ENCODE measurements at places on chromosomes 3 and 15.

GRCh38 chr3:140122183-140122582, 187.2 kb downstream of the CLSTN2 start:
- DNase-seq = no peak

- DNase-seq = no peak
Measured at GRCh38 chr3:25493786-25494185, 65.7 kb downstream of the RARB start.

DNA sequence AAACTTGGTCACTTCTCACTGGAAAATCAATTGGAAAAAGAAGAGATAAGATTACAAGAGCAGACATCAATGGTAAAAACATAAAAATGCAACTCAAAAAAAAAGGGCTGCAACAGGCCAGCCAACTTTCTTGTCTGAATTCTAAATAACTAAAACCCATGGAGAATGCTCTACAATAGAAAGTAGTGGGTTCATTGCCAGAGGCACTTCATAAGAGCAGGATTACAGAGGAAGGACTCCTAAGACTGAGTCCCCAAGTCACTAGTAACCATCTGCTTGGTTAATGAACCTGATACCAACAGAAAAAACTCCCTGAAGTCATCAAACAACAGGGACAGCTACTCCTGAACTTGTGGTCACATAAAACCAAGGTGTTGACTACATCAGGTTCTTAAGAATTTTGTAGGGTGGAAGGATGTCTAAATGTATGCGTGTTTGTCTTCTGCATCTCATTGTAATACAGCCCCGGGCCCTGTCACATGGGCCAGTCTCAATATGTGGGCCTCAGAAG, 148.6 kb downstream of the IMPG2 start:
- no peak for DNase-seq

DNA sequence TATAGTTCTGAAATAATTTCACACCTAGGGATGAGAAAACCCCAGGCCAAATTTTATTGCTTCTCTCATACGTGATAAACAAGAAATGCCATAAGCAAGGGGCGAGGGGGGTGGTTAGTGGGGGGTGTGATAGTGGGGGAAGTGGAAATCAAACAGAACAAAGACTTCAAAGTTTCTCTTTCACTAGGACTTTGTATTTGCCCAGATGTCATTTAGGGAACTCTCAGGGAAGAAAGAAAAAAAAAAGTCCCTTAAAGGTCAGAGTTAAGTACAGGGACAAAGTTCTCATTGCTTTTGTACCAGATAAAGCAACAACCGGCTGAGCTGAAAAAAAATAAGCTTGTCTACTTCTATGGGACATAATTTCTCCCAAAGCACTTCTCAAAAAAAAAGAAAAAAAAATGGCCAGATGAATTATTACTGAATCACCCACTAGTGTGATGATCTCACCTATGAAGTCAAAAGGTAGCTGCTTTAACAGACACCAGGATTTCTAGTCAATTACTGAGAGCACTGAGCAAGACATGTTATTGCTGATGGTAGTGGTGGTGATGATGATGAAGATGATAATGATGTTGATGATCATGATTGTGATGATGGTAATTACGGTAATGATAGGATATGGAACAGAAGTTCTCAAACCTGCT, 56.2 kb downstream of the FHIT start:
- no peak for DNase-seq

GRCh38 chr3:71958533-71958932, 173.6 kb upstream of the PROK2 start:
- no peak for DNase-seq

DNA sequence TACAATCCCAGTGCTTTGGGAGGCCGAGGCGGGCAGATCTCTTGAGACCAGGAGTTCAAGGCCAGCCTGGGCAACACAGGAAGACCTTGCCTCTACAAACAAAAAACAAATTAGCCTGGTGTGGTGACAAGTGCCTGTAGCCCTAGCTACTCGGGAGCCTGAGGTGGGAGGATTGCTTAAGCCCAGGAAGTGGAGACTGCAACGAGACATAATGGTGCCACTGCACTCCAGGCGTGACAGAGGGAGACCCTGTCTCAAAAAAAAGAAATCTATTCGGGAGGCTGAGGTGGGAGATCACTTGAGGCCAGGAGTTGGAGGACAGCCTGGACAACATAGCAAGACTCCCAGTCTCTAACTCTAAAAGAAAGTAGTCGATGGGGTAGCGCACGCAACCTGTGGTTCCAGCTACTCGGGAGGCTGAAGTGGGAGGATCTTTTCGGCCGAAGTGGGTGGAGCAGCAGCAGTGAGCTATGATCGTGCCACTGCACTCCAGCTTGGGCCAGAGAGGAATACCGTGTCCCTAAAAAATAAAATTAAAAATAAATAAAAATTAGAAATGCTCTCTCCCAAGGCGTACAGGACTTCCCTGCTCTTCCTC, 775 bp downstream of the C3orf33 start:
- DNase-seq = peak; percentile 51

- no peak for DNase-seq
Measured at GRCh38 chr3:67045711-67046465, 47.8 kb downstream of the KBTBD8 start.

DNA sequence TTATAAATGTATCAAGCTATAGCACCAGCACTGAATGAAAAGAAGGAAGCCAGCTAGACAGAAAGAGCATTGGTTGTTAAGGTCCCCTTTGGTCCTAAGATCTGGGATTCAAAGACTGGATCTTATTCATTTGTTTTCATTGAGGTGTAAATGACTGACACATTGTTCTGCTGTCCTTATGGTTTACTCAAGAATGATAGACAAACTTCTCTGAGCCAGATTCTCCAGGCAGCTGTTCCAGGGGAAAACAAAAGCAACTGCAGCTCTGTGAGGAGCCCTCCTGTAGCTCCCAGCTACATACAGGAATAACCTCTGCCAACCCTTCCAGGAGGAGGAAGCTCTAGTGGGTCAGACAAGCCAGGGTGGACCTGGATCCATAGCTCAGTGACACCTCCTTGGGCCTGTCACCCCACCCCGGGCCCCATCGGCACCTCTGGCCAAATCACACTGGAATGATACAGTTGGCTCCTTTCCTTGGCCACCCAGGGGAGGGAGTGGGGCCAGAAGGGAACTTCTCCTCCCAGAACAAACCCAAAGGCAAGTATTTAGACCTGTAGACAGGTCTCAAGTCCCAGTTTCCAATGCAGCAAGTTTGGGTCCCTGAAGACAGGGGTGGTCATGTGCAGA, 57.8 kb downstream of the ZNF621 start:
- DNase-seq = no peak

DNA sequence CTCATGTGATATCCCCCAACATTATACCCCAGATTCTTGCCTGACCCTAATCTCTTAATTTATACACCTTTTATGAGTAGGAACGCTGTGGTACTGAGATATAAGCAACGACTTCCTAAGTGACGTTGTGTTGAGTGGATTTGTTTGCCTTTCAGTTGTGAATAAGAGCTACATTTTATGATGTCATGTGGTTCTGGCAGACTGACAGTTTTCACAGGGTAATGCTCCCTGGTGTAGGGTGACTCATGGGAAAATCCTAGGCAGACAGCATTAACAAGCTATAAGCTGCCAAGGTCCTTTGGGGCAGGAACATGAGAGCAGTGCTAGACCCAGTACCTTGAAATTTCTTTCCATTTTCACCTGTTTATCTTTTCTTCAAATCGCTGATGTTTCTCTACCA, 11.2 kb downstream of the C3orf52 start:
- no peak for DNase-seq

DNA sequence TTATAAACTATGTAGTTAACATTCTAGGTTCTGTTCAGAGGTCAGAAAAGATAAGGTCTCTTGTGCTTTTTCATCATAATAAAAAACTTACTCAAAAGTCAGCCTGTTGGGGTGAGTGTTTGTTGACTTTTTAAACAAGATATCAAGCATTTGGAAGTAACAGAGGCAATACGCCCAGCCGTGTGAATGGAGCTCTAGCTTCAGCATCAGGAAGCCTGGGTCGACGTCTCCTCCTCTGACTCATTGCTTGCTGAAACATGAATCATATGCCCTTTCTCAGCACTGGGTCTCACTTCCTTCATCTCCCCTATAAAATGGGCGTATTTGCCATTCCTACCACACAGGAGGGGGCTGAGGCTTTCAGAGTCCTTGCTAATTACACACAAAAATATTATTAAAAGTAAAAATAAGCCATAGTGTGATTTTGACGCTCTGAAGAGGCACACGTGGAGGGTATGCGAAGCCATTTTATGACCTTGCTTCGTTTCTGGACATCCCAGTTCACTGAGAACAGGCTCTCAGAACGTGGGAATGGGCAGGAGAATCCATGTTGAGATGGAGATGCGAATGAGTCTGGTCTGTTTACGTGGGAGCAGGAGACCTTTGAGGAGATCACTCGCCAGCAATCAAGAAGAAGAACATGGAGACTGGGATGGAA, 220.8 kb upstream of the TPRG1 start:
- DNase-seq = no peak

GRCh38 chr3:181738551-181738950, 26.8 kb downstream of the SOX2 start:
- no peak for DNase-seq

- no peak for DNase-seq
Measured at GRCh38 chr15:63836579-63836978, 2.8 kb upstream of the HERC1 start.

DNA sequence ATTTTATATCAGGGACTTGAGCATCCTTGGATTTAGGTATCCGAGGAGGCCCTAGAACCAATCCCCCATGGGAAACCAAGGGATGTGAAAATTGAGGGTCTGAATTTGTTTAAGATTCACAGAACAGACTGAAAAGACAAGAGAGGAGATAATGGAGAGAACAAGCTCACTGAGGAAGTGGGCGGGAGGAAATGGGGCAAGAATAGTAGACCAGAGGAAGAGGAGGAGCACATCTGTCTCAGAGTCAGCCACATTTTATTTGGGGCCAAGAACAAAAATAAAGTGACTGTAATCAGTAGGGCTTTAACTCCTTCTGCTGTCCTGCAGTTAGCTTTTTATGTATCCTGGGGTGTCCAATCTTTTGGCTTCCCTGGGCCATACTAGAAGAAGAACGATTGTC, 63.8 kb downstream of the BLM start:
- no peak for DNase-seq

GRCh38 chr3:126916546-126916945, 66.4 kb upstream of the PLXNA1 start:
- no peak for DNase-seq

- DNase-seq = no peak
Measured at GRCh38 chr3:58026598-58026997, 18.4 kb downstream of the FLNB start.

- DNase-seq = no peak
Measured at GRCh38 chr15:87549860-87550259, 706.7 kb downstream of the NTRK3 start.

GRCh38 chr3:158685159-158685558, 12.7 kb upstream of the LXN start:
- no peak for DNase-seq

DNA sequence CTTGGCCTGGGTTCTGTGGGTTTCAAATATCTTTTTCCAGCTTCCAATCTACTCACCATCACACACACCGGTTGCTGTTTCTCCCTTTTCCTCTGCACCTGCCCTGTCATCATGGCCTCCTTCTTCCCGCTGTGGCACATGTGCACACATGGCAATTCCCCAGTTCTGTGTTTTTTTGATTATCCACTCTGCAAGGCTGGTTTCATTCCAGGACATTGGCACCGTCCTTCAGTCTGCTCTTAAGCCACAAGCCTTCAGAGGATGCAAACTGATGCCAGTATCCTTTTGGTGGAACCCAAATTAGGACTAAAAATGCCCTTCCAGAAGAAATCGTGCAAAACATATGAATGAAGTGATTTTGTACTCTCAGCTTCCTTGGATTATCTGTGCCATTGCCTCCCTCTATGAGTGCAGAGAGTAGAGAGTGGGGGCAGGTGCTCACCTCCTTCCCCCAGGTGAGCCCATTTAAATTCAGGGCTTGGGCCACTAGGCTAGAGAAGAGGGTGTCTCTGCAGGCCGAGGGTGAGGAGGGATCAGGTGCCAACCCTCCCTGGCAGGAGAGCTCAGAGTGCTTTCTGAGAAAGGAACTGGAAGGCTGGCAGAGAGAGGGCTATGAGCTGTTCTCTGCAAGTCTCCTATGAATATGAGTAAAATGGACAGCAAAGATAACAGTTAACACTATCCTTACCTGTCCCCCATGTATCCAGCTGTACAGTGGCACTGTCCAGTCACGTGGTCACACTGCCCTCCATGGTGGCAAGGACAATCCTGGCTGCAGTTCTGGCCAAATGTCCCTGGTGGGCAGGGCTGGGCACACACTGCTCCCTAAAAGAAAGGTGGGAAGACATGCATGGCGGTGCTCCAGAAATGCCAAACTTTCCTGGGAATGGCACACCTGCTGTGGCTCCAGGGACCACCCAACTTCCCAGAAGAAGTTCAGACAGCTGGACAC, 100.8 kb downstream of the RAB11A start:
- DNase-seq = no peak

DNA sequence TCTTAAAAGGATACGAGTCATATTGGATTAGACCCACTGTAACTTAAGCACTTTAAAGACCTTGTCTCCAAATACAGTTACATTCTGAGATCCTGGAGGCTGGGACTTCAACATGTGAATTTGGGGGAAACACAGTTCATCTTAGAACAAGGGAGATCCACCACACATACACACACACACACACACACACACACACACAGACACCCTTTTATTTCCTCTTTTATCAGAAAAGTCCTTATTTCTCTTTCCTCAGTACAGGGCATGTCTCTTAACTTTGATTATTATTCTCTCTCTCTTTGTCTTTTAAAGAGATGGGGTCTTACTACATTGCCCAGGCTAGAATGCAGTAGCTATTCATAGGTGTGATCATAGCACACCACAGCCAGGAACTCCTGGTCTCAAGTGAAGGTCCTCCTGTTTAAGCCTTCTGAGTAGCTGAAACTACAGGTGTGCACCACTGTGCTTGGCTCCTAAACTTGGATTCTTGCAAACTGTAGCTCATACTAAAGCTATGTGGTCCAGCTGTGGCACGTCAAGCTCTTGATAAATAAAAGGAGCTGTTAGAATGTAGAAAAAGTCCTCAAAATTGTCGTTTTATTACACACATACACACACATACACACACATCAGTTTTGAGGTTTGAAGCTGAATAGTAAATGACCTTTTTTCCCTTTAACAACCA, 7.4 kb downstream of the GOLM2 start:
- no peak for DNase-seq

- no peak for DNase-seq
Measured at GRCh38 chr3:172352786-172353185, 95.5 kb downstream of the GHSR start.

DNA sequence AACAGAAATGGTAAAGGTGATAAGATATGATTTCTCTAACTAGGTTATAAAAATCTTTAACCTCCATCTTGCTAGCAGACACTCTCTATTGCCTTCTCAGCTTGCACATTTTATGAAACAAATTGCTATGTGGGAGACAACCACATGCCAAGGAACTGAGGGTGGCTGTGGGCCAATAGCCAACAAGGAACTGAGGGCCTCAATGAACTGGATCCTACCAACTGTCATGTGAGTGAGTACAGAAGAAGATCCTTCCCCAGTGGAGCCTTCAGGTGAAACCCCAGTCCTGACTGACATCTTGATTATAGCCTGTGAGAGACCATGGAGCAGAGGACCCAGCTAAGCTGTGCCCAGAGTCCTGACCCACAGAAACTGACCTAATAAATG, 129.2 kb upstream of the LRIG1 start:
- DNase-seq = no peak

- no peak for DNase-seq
Measured at GRCh38 chr3:42683875-42684598, 1.3 kb upstream of the KLHL40 start.
